ENCODE measurements at places on chromosomes 16 and 17. TPM values are rescaled to one million over a fixed set of nuclear protein-coding genes. Genes with fewer than 3 reads are reported as not detected.
A peak's percentile ranks its signal among the peaks of the same experiment; 100 is the strongest.

Gene PRSS27
- total RNA-seq = 1.5 TPM

Gene MT1M
- total RNA-seq = not detected

Gene ABI3
- total RNA-seq = 59.4 TPM

Gene HOXB3
- 3.1 TPM for total RNA-seq

Gene TEX14
- 0.50 TPM for total RNA-seq

Gene ATP2C2
- not detected for total RNA-seq

Gene OR3A3
- total RNA-seq = not detected

Gene HIRIP3
- total RNA-seq = 37.0 TPM

Gene KRTAP2-1
- not detected for total RNA-seq

Gene NUPR1
- not detected for total RNA-seq

DNA sequence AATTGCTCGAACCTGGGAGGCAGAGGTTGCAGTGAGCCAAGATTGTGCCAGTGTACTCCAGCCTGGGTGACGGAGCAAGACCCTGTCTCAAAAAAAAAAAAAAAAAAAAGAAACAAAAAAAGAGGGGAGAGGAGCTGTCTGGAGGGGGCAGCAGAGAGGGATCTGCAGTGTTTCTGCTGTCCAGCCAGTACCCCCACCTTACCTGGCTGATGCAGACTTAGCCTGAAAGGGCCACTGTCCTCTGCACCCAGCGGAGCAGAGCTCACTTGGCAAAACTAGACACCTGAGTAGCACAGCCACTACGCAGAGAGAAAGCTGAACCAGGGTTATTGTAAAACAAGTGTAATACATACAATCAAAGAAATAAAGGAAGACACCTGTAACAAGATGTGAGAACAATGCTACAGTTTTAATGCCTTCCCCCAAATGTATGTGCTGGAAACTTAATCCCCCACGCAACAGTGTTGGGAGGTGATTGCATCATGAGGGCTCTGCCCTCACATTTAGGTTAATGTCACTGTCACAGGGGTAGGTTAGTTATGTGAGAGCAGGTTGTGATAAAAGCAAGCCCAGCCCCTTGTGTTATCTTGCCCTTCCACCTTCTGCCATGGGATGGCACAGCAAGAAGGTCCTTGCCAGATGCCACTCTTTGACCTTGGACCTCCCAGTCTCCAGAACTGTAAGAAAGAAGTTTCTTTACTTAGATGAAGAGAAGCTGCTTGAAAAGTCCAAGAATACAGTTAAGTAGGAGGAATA lies 211.2 kb downstream of the RPTOR start:
- peaks cover 68% of the 10 kb centered on the region for H3K36me3 ChIP-seq
- no peak for DNase-seq
- peaks cover 76% of the 10 kb centered on the region for H3K4me1 ChIP-seq
- H3K4me3 ChIP-seq = no peak overlapping the region
- H3K27ac ChIP-seq = peak overlapping the region; percentile 33

DNA sequence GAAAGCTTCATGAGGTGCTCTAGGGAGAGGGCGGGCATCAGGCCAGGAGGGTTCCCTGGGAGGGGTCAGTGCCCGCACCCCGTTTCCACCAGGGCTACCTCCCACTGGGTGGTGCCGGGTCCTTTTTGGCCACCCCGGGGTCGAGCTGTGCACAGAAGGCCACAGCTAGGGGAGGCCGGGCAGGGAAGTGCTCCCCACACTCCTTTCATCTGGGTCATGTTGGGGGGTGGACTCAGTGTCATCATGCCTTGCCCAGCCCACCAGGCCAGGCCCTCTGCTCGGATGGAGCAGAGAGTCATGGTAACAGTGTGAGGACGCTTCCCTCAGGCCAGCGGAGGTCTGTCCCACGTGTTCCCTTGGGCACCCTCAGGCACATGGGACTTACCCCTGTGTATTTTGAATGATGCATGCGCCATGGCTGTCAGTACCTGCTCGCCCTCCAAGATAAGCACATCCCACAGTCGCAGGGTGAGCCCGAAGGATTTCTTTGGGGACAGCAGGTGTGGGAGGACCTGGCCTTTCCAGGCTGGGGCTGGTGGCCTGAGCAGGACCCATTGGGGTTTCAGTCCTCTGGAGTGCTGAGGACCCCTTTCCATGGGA lies 46.4 kb downstream of the TNFRSF13B start:
- no peaks in the 10 kb centered on the region for H3K36me3 ChIP-seq
- no peak for DNase-seq
- H3K27me3 ChIP-seq = no peaks in the 10 kb centered on the region
- peaks cover 3% of the 10 kb centered on the region for H3K4me1 ChIP-seq
- no peak overlapping the region for H3K27ac ChIP-seq

DNA sequence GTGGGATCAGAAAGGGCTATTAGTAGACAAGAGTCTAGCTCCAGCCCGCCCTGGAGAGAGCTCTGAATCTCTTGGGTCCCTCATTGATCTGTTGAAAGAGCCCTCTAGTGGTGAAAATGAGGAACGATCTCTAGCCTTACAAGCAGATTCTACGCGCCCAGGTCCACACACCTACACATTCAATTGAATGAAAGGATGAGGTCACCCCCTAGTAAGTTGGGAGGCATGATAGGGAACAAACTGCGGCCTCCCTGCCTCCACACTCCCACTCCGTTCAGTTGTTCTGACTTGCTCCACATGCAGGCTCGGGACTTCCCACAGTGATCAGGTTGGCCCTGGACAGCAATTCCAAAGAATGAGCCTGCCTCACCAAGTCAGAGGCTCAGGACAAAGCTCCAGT lies 2.9 kb upstream of the CACNG3 start:
- no peaks in the 10 kb centered on the region for H3K36me3 ChIP-seq
- peak; percentile 45 for DNase-seq
- H3K4me3 ChIP-seq = no peak overlapping the region
- no peaks in the 10 kb centered on the region for H3K4me1 ChIP-seq

GRCh38 chr17:41537990-41538389 lies 9.9 kb upstream of the KRT19 start:
- DNase-seq = no peak
- no peaks in the 10 kb centered on the region for H3K36me3 ChIP-seq
- H3K27me3 ChIP-seq = peaks cover 21% of the 10 kb centered on the region
- no peak overlapping the region for H3K27ac ChIP-seq

- H3K27me3 ChIP-seq = peaks cover 24% of the 10 kb centered on the region
- H3K36me3 ChIP-seq = no peaks in the 10 kb centered on the region
- H3K4me3 ChIP-seq = no peak overlapping the region
- H3K4me1 ChIP-seq = no peaks in the 10 kb centered on the region
- DNase-seq = no peak
- H3K27ac ChIP-seq = no peak overlapping the region
These were observed 26.8 kb upstream of the CIBAR2 start for GRCh38 chr16:85138825-85139627.

GRCh38 chr16:17362946-17363345 lies 107.8 kb downstream of the XYLT1 start:
- H3K27ac ChIP-seq = peak overlapping the region; percentile 88
- no peaks in the 10 kb centered on the region for H3K27me3 ChIP-seq
- no peak for DNase-seq
- peaks cover 97% of the 10 kb centered on the region for H3K4me1 ChIP-seq
- H3K4me3 ChIP-seq = no peak overlapping the region
- peaks cover 61% of the 10 kb centered on the region for H3K36me3 ChIP-seq

DNA sequence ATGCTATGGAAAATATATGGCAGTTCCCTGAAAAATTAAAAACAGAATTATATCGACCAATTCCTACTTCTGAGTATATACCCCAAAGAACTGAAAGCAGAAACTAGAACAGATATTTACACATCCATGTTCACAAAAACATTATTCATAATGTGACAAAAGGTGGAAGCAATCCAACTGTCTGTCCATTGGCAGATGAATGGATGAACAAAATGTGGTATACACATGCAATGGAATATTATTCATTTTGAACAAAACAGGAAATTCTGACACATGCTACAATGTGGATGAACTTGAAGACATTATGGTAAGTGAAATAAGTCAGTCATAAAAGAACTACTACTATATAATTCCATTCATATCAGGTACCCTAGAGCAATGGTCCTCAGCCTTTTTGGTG lies 263.5 kb upstream of the AXIN2 start:
- no peak overlapping the region for H3K27ac ChIP-seq
- no peaks in the 10 kb centered on the region for H3K36me3 ChIP-seq
- no peak overlapping the region for H3K4me3 ChIP-seq
- H3K4me1 ChIP-seq = no peaks in the 10 kb centered on the region
- H3K27me3 ChIP-seq = no peaks in the 10 kb centered on the region
- no peak for DNase-seq

- peak overlapping the region; percentile 88 for H3K4me3 ChIP-seq
- DNase-seq = no peak
- peak overlapping the region; percentile 97 for H3K27ac ChIP-seq
- H3K36me3 ChIP-seq = peaks cover 13% of the 10 kb centered on the region
- H3K4me1 ChIP-seq = peaks cover 63% of the 10 kb centered on the region
These were observed 742 bp upstream of the FBXO31 start for GRCh38 chr16:87384162-87384874.

- no peak overlapping the region for H3K4me3 ChIP-seq
- H3K27ac ChIP-seq = no peak overlapping the region
- no peak for DNase-seq
- no peaks in the 10 kb centered on the region for H3K27me3 ChIP-seq
These were observed 535.7 kb upstream of the CDH11 start for GRCh38 chr16:65657556-65657955.

GRCh38 chr17:2082003-2082781 lies 27.3 kb downstream of the HIC1 start:
- no peak for DNase-seq
- no peak overlapping the region for H3K4me3 ChIP-seq
- no peak overlapping the region for H3K27ac ChIP-seq
- H3K36me3 ChIP-seq = peaks cover 58% of the 10 kb centered on the region

DNA sequence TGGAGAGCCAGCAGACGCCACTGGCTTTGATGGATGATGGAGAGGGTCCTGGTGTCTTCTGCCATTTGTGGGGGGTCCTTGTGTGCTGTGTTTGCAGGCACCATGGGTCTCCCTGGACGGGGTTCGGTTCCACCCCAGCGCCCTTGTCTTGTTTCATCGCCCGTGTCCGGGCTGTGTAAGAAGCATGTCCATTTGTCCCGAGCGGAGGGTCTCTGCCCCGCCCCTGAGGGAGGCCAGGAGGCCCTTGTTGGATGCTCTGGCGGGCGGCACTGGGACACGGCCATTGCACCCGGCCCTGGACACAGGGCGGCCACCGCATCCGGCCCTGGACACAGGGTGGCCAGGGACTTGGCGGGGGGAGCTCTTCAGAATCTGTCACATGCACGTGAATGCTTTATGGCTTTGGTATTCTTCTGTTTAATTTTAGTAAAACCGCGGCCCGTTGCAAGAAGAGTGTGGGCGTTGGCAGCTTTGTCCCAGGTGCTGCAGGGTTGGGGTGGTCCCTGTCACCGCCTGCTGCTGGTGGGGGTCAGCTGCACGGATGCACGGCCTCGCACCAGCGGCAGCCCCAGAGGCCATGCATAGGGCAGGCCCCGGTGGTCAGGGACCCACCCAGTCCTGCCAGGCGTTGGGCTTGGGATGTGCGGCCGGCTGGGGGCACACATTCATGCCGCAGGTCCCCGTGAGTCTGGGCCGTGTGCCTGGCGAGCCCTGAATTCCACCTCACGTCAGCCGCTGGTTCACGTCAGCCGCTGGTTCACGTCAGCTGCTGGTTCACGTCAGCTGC lies 21.0 kb upstream of the ZNF750 start:
- no peak for DNase-seq
- no peaks in the 10 kb centered on the region for H3K27me3 ChIP-seq
- H3K36me3 ChIP-seq = peaks cover 26% of the 10 kb centered on the region

GRCh38 chr17:7083592-7083991 lies 3.5 kb upstream of the CLEC10A start:
- no peak overlapping the region for H3K4me3 ChIP-seq
- peaks cover 34% of the 10 kb centered on the region for H3K4me1 ChIP-seq
- H3K27me3 ChIP-seq = peaks cover 23% of the 10 kb centered on the region
- H3K36me3 ChIP-seq = peaks cover 2% of the 10 kb centered on the region
- H3K27ac ChIP-seq = no peak overlapping the region

DNA sequence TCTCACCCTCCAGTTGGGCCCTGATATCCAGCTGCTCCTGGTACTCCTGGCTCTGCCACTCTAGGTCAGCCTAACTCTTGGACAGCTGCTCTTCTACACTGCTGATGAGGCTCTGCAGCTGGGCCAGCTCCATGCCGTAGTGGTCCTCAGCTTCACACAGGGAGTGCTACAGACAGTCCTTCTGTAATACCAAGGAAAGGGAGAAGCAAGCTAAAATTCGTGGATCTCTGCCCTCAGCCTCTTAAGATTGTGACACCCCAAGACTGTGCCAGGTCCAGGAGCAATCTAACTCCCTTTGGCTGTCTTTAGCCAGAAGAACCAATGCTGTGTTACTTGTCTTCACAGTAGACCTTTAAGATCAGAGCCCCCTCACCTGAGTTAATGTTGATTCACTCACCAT lies 7.7 kb upstream of the KRT38 start:
- no peaks in the 10 kb centered on the region for H3K4me1 ChIP-seq
- DNase-seq = no peak
- no peaks in the 10 kb centered on the region for H3K36me3 ChIP-seq

DNA sequence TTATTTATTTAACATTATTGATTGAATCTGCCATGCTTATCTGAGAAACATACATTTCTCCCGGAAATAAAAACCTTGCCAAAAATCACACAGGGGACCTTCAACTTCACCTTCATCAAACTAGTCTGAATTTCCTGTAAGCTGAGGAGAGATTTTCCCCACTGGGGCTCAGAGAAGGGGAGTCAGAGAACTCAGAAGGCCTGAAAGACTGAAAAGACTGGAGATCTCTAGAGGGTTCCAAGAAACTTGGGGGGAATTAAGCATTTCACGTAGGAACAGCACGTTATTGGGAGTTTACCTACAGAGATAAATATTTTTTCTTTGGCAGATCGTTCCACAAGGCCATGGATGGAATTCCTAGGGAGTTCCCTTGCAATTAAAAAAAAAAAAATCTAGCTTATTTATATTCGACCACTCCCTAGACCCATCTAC lies 528 bp upstream of the NOL11 start:
- DNase-seq = peak; percentile 13
- H3K27me3 ChIP-seq = no peaks in the 10 kb centered on the region
- H3K4me1 ChIP-seq = peaks cover 28% of the 10 kb centered on the region
- peak overlapping the region; percentile 95 for H3K4me3 ChIP-seq

GRCh38 chr17:38908676-38909181 lies 16.7 kb upstream of the LASP1NB start:
- no peak overlapping the region for H3K4me3 ChIP-seq
- no peak for DNase-seq
- no peak overlapping the region for H3K27ac ChIP-seq
- peaks cover 18% of the 10 kb centered on the region for H3K36me3 ChIP-seq
- H3K27me3 ChIP-seq = no peaks in the 10 kb centered on the region

DNA sequence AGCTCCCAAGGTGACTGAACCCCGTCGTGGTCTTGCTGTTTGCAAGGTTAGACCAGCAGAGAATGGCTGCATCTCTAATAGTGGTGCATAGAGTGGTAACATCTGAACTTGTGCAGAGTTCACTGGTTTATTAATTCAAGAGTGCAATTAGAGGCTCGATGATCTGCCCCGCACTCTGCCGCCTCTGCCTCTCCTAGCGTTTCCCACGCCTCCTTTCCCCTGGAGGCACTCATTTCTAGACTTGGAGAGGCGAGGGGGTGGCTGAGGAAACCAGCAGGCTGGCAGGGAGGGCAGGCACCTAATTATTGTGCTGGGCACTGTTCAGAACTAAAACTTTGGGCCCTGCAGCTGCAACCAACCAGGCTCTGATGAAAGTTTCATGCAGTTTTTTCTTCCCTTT lies 363.5 kb upstream of the EEF2KMT start:
- H3K36me3 ChIP-seq = no peaks in the 10 kb centered on the region
- no peaks in the 10 kb centered on the region for H3K4me1 ChIP-seq
- DNase-seq = no peak
- no peak overlapping the region for H3K4me3 ChIP-seq

Data from activated CD4-positive, alpha-beta T cell treated with anti-CD3 and anti-CD28 coated beads, Interleukin-2, amount 10 ng/mL, durations not matched to agents 7 days and 5 days (primary cell).